ENCODE measurements at places on chromosomes 7 and 10.

DNA sequence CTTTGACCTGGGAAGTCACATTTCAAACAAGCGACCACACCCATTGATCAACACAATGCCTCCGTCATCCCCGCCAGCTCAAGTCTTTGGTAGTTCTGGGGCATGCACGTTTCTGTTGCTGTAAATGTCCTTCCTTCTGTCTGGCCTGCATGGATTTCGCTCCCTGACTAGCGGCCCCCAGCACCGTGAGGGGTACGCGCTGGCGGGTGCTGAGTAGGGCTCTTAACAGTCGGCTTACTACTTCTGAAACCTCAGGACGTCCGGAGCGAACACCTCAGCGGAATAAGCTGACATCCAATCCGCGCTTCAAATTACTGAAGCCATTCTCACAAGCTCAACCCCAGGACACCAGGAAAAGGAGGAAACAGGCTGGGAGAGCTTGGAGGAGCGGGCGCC lies 505 bp downstream of the NUDCD3 start:
- peak; percentile 21 for DNase-seq

- no peak for DNase-seq
Observed at GRCh38 chr10:113552701-113553100, at the start of gene HABP2. Gene HABP2 (plus strand): TSS chr10:113553053. CDS start chr10:113553122, 69 bp downstream.

GRCh38 chr7:159108491-159108890 lies 36.2 kb downstream of the VIPR2 start:
- no peak for DNase-seq

GRCh38 chr10:70458329-70459060 lies 17.0 kb upstream of the NODAL start:
- no peak for DNase-seq

- DNase-seq, result no peak
Observed at GRCh38 chr10:78914502-78915189, 154.1 kb upstream of the ZMIZ1 start.

DNA sequence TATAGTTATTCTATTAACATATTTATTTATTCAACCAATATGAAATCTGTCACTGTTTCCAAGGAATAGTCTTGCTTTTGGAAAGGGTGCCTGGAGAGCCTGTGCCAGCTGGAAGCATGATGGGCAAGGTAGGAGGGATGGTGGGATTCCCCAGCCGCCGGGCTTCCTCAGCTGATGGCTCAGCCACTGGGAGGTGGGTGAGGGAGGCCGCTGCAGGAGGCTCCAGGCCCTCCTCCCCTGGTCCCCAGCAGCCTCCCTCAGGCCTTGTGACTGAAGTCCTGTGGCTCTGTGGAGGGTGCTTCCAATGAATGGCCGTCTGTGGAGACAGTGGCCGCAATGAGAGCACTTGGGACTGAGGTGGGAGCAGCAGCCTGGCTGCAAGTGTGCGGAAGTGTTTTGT lies 27.0 kb downstream of the SPAG6 start:
- DNase-seq, result no peak

GRCh38 chr10:63665670-63666134 lies 144.5 kb downstream of the REEP3 start:
- no peak for DNase-seq

DNA sequence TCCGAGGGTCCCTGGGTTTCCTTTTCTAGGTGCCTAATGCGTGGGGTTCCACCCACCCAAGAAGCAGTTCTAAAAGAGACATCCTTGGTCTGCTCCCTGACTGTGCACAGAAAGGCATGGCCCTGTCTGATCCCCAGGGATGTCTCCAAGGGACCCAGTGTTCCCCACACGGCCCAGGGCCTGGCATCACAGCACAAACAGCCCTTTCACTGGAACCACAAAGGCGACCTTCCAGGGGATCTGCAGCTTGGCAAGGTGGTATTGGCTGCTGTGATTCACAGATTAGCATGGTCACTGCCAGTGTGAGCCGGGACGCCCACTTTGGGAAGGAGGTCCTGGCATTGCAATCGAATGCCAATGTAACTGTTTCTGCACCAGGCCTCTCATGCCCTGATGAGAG lies 6.4 kb downstream of the KCNMA1 start:
- no peak for DNase-seq

- no peak for DNase-seq
Observed at GRCh38 chr10:75859141-75859540, 427.7 kb downstream of the LRMDA start.

- DNase-seq, result no peak
Observed at GRCh38 chr10:77299320-77299719, 338.3 kb downstream of the KCNMA1 start.

GRCh38 chr10:133144771-133145170 lies 15.2 kb upstream of the KNDC1 start:
- DNase-seq, result no peak

DNA sequence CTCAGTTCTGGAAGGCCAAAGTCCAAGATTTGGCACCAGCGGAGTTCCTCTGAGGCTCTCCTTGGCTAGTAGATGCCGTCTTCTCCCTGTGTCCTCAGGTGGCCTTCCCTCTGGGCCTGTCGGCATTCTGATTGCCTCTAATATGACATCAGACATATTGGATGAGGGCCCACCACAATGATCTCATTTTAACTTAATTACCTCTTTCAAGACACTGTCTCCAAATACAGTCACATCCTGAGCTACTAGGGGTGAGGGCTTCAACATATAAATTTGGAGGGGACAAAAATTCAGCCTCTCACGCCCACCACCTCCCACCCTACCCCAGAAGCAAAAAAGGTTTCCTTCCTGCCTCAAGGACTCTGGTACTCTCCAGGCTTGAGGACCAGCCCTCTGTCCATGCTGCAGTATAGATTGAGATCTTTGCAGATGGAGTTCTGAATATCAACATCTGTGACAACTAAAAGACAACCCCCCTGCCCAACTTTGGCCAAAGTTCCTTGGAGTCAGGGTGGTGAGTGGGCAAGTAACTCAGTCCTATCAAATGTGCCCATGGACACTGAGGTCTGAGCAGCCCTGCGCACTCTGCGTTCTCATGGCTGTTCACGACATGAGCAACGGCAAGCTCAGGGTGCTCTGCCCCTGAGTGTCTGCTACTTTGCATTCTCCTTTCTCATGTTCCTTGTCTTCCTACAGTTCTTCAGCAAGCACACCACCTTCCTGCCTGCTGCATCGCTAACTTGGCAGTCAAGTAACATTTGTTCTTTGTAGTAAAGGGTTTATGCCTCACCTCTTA lies 11.5 kb downstream of the TMEM176B start:
- DNase-seq, result no peak

GRCh38 chr7:133040674-133041073 lies 41.2 kb downstream of the CHCHD3 start:
- no peak for DNase-seq

DNA sequence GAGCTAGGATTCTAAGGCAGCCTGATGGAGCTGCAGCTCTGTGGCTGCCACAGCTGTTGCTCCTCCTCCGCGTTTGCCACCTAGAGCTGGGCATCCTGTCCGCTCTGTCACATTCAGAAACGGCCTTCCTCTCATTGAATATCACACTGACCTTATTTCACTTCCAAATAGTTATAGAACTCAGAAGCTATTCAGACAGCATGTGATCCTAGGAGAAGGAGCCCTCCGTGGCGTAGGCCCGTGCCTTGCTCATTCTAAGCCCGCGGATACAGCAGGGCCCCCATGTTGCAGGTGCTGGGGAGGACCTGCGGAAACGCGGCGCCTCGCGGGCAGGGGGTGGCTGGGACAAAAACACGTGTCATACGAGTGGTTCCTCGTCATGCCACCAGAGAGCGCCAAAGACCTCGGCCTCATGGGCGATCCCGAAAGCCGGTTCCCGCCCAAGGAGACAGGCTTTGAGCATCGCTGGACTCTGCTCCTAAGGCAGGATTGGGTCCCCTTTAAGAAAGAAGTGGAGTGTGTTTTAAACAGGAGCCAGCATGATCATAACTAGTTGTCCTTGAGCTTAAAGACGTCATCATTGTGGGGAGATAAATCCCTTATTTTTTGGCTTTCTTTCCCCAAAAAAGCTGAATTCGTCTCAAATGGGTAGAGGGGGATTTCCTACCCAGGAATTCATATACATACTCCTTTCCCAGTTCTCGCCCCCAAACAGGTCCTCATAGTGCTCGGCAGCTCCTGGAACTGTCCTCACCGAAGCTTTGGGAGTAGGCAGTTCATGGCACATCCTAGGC lies 17.9 kb upstream of the FIGNL1 start:
- DNase-seq, result peak; percentile 69

GRCh38 chr10:86461963-86462804 lies 59.4 kb downstream of the WAPL start:
- no peak for DNase-seq

DNA sequence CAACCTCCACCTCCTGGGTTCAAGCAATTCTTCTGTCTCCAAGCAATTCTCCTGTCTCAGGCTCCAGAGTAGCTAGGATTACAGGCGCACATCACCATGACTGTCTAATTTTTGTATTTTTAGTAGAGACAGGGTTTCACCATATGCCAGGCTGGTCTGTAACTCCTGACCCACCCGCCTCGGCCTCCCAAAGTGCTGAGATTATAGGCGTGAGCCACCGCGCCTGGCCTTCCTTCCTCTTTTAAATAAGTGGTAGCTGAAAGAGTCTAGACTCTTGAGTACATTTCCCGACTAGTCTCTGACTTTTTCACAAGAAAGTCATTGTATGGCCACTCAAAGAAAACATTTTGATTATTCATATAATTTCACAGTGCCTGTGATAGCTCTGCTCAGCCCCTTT lies 636.2 kb upstream of the ANKRD30A start:
- DNase-seq, result no peak

GRCh38 chr7:17070231-17070708 lies 188.5 kb upstream of the AGR3 start:
- DNase-seq, result no peak

DNA sequence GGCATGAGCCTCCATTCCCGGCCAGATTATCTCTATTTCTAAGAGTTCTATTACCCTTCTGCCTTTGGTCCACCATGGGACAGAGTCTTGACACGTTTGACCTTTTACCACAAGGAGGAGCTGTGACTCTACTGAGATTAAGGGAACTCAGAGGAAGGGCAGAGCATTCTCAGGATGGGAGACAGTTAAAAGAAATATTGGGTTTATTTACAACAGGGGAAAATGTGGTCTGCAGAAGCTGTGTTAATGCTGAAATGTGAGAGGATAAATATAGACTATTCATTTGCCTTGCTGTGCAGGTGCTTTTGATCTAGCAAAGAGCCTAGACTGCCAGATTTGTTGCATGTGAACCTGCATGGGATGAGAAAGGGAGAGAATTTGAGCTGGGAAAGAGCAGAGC lies 45.8 kb upstream of the PRSS58 start:
- DNase-seq, result peak; percentile 8

- no peak for DNase-seq
Observed at GRCh38 chr7:12930534-12930933, 243.1 kb downstream of the ARL4A start.

DNA sequence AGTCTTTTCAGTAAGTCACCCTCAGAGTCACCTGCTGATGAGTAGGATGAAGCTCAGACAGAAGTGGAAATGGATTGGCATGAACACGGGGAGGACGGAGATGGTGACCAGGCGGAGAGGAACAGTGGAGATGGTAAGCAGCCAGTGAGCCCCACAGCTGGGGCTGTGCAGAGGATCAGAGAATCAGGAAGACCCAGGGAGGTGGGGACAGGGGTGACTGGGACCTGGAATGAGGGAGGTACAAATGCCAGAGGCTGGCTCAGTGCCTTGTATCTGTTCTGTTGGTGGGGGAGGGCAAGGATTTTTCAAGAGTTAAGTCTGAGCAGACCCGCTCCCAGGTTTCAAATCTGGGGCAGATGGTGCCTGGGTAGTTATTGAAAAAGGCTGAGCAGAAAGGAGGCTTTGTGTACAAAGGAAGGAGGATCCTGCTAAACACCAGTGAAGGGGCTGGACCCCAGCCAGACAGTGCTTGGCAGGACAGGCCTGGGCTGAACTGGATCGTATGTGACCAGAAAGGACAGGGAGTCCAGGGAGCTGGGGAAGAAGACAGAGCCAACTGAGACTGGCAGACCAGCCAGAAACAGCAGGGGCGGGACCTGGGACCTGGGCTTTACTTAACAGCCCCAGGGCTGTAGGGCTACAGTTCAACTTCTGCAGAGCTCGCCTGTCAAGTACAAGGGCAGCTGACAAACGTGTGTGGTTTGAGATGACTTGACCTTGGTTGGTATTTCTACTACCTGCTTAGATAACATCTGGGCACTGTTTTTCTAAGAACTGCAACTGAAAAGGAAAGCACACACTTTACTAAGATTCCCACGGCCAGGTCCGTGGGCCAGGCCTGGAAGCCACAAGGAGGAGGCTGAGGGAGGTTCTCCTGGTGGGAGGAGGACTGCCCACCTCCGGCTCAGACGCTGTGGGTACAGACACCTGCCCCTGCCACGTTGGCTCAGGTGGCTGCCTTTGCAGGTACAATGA lies 13.2 kb upstream of the FRMPD2 start:
- DNase-seq, result no peak
